Stimulated activated CD4-positive, alpha-beta T cell treated with anti-CD3 and anti-CD28 coated beads, Interleukin-12 subunit alpha, Interleukin-12 subunit beta, amount 100 ng/mL, for 48 hours (primary cell): ENCODE measurements at places on chromosomes 7 and 10.

DNA sequence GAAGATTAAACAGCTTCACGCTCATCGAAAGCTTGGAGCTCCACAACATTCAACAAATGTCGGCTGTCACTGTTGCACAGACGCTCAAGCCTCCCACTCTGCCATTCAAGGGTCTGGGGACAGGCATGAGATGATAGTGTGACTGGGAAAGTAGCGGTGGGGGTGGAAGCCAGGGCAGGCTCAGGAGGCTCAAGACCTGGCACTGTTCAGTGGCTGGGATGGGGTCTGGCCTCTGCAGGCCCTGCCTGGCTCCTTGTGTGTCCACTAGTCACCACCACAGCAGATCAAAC, 13.5 kb upstream of the GTPBP4 start:
- no peak for DNase-seq

DNA sequence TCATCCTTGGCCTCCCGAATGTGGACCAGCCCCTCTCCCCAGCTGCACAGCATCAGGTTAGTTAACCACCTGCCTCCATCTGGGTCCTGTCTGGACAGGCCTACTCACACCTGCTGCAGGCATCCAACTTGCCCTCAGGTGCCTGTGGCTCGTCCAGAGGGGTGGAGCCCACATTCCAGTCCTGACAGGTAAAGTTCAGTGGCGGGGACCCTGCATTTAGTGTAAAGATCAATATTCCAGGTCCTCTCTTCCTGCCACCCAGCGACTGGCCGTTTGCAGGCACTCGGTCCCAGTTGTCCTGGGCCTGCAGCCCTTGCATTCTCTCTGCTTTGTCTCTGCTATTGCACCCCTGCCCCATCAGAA, 15.0 kb downstream of the HTRA1 start:
- DNase-seq = no peak

DNA sequence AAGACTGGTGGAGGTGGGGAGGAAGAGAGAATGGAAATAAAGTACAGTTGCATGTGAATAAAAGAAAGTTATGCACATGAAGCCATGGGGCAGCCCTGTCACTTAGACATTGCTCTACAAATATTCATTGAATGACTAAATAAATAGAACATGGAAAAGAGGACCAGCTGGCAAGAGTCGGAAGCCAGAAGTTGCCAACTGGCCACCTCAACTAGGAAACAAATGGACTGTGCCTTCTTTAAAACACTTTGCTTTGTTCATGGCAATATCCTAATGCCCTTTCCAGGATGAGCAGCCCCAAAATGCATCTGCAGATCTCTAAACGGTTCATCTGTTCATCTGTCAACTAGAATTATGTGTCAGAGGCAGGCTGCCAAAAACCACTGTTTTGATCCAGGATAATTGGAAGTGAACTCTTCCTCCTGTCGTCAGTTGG, 157.3 kb downstream of the NOC3L start:
- no peak for DNase-seq

DNA sequence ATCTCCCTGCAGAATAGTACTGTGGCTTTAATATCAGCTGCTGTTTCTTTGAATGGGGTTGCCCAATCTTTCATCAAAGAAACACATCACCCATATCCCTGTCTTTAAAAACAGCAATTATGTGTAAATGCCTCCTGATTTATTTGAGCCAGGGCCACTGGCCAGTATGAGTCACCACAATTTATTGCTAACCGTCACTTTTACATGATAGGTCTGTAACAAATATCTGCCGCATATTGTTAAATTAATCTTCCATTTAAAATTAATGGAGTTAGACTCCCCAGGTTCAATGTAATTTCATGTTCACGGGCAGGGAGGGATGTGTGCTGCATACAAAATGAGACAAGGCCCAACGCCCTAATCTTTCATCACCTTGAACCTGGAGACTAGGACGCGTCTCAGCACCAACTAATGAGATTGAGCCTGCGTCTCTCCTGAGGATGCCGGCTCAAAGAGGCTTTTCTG, 673.4 kb downstream of the AUTS2 start:
- no peak for DNase-seq

- no peak for DNase-seq
Observed at GRCh38 chr10:58189269-58189668, 78.4 kb downstream of the IPMK start.
